Activated T-cell treated with anti-CD3 and anti-CD28 coated beads, Interleukin-2, amount 50 U/mL, for 1 hour (primary cell): ENCODE measurements at places on chromosomes 5 and 9.

DNA sequence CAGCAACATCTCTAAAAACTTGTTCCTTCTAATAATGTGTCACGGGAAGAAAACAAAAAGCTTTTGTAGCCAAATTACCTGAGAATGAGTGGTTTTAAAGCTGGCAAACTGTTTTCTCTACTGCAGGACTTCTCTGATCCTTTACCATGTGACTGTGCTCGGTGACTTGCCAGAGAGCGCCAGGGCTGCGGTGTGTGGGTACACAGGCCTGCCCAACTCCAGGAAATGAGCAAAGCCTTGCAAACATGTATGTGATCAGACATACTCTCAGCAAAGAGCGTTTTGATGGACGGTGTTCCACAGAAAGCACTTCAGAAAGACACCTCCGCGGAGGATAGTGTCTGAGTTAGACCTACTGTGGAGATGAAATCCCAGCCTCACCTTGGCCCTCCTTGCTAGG lies 157.3 kb downstream of the SPOCK1 start:
- DNase-seq: no peak

DNA sequence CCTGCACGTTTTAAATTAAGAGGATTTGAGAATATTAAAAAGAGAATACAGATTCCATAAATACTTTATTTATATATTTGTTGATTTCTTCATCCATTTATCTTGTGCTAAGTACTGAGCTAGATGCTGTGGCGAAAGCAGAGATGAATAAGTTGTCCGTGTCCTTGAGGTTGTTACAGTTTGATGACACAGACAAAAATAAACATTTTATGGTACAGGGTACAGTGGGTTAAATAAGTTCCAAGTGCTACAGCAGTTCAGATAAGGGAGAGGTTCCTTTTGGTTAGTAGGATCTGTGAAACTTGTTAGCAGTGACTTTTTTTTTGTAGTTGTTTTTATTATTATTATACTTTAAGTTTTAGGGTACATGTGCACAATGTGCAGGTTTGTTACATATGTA lies 50.2 kb downstream of the MACIR start:
- DNase-seq: no peak

DNA sequence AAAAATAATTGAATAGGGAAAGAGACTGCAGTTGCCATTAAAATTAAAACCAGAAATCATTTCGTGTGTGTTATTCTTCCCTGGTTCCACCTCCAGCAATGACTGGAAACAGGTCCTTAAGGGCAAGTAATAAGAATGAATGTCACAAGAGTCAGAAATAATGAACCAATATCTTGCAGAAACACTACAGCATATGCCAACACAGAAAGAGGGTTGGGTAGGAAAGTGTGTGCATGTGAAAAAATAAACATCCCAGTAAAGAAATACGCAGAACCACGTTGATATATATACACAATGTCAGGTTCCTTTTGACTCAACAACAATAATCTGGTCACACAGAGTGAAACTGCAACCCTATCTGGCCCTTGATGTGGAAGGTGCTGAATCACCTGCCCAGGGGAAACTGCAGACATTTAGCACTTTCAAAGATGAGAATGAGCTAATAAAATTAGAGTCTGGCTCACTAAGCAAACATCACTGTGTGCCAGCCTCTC lies 15.0 kb downstream of the HMHB1 start:
- DNase-seq: no peak

GRCh38 chr9:85213650-85214607 lies 527.8 kb downstream of the AGTPBP1 start:
- no peak for DNase-seq

GRCh38 chr5:160976181-160976580 lies 124.2 kb upstream of the ATP10B start:
- DNase-seq: no peak

GRCh38 chr9:124699575-124699974 lies 71.5 kb downstream of the NR6A1 start:
- no peak for DNase-seq

DNA sequence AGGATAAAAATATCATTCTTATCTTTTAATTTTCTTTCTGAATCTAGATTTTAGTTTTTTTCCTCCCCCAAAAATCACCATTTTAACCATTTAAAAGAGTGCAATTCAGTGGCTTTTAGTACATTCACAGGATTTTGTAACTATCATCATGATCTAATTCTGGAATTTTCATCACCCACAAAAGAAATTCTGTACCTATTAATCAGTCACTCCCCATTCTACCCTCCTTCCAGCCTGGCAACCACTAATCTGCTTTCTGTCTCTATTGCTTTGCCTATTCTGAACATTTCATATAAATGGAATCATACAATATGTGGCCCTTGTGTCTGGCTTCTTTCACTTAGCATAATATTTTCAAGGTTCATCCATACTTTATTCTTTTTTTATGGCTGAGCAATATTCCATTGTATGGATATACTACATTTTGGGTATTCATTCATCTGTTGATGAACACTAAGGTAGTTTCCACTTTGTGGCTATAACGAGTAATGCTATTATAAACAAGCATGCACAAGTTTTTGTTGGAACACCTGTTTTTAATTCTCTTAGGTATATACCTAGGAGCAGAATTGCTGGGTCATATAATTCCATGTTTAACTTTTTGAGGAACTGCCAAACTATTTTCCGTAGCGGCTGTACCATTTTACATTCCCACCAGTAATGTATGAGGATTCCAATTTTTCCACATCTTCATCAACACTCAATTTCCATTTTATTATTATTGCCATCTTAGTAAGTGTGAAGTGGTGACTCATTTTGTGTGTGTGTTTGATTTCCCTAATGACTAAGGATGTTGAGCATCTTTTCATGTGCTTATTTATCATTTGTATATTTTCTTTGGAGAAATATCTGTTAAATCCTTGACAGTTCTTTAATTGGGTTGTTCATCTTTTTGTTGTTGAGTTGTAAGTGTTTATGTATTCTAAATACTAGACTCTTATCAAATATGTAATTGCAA lies 340.3 kb downstream of the CWC27 start:
- DNase-seq: no peak

GRCh38 chr9:77021291-77021894 lies 1.9 kb downstream of the FOXB2 start:
- no peak for DNase-seq

- DNase-seq: no peak
Measured at GRCh38 chr5:173108914-173109313, 35.4 kb upstream of the BNIP1 start.

DNA sequence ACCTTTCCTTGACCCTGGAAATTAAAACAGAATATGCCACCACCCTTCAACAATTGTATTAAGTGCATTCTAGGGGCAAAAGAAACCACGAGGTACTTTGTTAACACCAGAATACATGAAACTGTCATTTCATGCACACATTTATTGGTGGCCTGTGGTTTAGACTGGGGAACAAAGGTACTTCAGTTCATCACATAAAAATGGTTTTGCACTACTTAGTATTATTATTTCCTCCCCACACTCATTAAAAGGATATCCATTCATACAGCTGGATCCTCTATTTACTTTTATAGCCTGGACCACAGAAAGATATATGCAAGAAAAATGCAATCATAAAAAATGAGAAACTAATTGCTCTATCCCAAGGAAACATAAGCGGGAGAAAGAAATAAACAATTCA lies 230.9 kb downstream of the EFNA5 start:
- no peak for DNase-seq
